NCI-H226 (cell line): ENCODE measurements at places on chromosomes 1 and 21.

GRCh38 chr21:42009018-42009830, 936 bp downstream of the ZBTB21 start:
- DNase-seq = peak; percentile 50

DNA sequence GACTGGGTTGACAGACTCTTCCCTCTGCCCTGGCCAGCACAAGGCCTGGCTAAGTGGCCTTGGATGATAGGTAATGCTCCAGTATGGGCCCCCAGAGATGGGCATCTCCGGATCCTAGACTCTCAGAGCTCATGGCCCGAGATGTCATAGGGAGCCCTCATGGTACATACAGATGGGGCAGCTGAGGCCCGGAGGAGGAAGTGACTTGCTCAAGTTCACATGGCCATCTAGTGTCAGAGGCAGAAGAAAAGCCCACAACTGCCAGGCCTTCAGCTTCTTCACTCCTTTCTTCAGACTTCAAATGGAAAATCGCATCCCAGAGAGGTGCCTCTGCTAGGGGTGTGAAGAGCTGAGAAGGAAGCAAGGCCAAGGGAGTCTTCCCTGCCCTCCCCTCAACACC, 46.8 kb upstream of the SYNC start:
- no peak for DNase-seq

DNA sequence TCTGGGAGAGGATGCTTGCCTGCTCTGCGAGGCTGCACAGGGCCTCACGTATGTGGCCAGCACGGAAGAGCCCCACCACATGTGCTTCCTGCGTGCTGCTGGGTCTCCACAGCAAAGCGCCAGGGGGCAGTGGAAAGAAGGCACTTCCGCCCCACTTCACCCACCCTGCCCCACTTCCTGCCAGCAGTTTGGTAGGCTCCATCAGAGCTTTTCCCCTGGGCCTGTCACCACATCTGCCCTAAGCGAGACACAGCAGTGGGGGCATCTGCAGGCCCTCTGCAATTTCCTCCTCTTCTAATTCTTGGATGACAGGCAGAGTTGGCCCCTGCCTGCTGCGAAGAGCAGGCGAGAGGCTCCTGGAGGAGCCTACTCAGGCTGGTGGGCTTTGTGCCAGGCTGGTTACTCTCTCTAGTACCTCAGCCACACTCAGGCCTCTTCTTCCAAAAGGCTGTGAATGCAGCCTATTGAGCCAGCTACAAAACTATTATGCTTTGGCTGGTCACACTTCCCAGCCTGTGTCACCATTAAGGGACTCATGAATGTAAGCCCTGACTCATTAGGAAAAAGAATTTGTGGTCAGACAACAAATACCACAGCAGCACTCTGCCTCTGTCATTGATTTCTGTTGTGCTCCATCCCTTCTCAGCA, 25.0 kb downstream of the CD244 start:
- no peak for DNase-seq

DNA sequence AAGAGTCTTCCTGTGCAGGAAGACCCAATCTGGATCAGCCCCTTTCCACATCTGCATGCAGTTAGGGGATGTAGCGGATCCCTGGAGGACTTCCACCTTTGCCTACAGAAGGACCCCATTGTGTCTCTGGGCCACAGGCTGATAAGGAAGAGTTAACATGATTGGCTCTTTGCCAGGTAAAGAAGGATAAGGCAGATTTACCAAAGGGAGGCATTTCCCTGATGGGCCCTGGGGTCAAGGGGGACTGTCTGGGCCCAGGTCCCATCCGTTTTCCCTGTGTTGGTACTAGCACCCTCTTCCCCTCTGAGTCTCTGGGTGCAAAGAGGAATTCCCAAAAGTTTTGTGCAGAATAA, 29.1 kb downstream of the SLC26A9 start:
- DNase-seq = no peak

- DNase-seq = no peak
Observed at GRCh38 chr1:147809236-147809635, 48.8 kb upstream of the GJA5 start.

DNA sequence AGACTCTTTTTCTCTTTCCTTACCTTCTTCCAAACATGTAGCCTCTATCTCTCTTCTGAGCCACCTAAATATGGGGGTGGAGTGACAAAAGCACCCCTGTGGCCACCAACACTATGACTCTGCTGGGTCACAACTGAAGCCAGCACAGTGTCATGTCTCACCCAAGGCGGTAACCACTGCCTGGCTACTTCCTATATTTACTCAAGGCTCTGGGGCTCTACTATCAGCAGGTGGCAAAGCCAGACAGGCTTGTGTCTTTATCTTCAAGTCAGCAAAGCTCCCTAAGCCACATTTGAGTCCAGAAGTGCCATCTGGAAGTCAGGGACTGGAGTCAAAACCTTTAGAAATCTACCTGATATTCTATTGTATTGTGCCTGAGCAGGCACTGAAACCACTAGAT, 1515.2 kb downstream of the PLA2G4A start:
- DNase-seq = no peak

DNA sequence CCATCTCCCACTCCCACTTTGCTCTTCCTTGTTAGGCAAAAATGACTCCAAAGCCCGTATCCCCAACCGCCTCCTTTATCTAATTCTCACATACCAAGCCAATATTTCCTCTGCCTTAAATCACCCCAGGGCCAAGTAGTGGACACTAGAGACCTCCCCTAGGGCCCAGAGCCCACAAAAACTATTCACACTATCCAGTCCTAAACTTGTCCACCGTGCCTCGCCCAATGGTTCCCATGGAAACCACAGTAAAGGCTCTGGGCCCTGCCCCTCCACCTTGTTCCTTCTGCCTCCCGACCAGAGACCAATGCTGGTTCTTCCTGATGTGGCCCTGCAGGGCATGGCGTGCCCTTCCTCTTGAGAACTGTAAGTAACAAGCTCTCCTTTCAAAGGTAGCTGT, 11.8 kb downstream of the CFAP107 start:
- DNase-seq = no peak

- peak; percentile 14 for DNase-seq
Observed at GRCh38 chr1:203368624-203369451, 17.9 kb upstream of the FMOD start.

- DNase-seq = no peak
Observed at GRCh38 chr1:246617768-246618167, 51.5 kb downstream of the CNST start.

- DNase-seq = no peak
Observed at GRCh38 chr1:159248311-159248710, 43.6 kb downstream of the ACKR1 start.

- DNase-seq = peak; percentile 16
Observed at GRCh38 chr1:19344372-19344810, 32.3 kb downstream of the SLC66A1 start.

DNA sequence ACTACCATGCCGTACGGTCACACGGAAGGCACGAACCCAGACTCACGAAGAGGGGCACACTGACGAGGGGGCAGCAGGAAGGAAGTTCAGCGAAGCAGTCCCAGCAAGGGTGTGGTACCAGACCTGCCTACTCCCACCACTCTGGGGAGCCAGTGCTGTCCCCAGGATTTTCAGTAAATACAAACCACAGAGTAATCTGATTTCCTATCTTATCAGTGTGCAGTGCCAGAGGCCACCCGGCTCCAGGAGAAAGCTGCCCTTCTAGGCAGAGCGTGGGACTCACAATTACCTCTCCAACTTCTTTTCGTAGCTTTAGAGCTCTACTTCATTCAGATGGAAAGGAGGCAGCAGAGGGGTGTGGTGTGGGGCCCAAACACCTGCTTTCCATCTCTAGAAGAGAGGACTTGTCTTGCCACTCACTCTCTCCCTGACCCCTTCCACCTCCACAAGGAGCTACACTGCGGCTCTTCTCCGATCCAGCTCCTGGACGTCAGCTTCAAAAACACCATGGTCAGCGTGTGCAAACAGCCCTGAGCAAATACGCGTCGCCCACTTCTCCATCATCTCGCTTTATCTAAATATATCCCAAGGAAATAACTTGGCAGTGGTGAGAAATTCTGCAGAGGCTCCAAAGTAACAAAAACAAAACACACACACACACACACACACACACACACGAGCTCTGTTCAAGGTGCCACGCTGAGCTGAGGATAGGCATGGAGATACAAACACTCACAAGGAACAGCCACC, 98.5 kb downstream of the MRPL37 start:
- no peak for DNase-seq

DNA sequence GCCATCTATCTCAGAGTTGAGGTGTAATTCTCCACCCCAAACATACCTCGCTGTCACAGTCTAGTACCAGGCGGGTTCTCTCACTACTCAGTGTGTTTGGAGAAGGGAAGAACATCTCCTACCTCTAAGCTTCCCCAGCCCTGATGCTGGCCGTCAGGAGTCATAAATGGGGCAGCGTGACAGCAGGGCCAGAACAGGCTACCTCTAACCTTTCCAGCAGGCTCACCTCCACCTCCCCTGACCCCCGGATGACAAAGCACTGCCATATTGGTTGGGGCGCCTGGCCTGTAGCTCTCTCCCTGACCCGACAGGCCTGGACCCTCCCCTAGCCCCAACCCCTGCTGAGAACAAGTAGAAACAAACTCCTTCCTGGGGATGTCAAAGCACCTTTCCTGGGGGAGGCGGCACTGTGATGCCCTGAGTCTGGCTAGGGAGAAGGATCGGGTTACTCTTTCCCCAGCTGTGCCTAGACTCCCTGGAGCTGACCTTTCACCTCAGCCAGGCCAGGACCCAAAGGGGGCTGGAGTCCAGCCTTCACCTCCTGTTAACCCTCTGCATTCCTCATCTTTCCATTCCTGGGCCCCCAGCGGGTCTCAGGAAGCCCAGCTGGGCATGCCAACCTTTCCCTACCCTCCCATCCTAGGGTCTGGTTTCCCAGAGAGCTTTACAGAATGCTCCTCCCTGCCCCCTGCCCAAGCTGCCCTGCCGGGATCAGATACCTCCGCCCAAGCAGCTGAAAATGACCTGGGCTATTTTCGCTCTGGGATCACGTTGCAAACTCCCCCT, 34.2 kb downstream of the AHDC1 start:
- no peak for DNase-seq

DNA sequence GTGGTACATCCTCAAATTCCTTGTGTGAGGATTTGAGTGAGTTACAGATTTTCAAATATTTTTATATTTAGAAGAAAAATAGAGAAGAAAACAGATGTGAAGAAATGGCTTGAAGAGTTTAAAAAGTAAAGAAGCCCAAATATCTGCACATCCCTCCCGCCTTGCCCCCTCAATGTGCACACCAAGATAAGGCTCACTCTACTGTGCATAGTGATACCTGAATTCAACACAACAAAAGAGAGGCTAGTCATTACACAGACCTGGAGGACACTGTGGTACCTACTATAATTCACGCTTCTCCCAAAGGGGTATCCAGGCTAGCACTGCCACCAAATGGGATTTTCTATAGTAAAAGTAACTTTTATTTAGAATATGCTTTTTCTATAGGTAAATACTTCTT, 44.0 kb upstream of the SYT2 start:
- DNase-seq = no peak

DNA sequence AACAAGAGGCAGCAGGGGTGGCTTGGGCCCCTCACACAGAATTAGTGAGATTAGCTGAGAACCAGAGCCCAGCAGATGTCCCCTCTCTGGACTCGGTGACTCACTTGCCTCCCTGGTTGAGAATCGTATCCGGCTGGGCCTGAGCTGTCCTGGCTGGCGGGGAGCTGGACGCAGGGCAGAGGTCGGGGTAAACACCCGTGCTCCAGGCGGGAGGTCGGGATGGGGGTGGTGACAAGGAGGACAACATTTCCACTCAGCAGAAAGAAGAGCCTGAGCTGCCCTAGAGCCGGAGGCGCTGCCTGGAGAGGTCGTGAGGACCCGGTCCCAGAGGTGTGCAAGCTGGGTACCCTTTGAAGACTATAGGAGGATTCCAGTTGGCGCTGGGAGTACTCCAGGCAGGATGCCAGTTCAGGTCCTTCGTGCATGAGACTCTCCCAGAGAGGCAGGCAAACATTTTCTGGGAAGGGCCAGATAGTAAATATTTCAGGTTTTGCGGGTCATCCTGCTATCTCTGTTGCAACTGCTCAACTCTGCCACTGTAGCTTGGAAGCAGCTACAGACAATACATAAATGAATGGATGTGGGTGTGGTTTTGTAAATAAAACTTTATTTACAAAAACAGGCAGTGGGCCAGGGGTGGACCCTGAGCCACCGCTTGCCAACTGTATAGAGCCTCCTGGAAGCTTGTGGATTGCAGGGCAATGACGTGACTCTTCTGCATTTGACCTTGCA, 116.8 kb upstream of the WNT4 start:
- peak; percentile 52 for DNase-seq

- DNase-seq = no peak
Observed at GRCh38 chr1:210751911-210752310, 382.0 kb downstream of the KCNH1 start.

DNA sequence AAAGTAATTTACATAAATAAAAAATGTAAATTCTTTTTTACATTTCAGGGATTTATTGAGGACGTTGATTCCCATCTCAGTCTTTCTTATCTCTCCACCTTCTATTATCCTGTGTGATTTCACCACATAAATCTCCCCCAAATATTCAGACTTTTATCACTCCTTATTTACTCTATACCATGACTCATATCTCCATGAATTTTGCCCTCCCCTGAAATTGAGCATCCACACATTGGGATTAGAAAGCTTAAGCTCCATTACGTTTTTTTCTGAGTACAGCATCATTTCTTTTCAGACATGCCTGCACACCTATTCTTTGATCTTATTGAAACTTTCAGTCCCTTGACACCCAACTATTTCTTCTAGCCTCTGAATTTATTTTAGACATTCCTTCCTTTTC, 111.2 kb downstream of the IFI44 start:
- peak; percentile 74 for DNase-seq

GRCh38 chr1:226973371-226973897, 33.3 kb downstream of the COQ8A start:
- DNase-seq = no peak

GRCh38 chr1:232705815-232706575, 76.1 kb upstream of the SIPA1L2 start:
- DNase-seq = no peak

- peak; percentile 57 for DNase-seq
Observed at GRCh38 chr1:150484861-150485260, 2.4 kb upstream of the TARS2 start.

DNA sequence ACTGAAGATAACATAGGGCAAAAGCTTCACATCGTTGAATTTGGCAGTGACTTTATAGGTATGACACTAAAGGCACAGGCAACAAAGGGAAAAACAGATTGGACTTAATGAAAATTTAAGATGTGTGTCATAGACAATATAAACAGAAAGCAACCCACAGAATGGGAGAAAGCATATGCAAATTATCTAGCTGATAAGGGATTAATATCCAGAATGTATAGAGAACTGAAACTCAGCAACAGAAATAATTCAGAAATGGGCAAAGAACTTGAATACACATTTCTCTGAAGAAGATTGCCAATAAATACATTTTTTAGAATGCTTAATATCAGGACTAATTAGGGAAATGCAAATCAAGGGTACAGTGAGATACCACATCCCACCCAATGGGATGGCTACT, 55.2 kb upstream of the ANGPTL1 start:
- no peak for DNase-seq
